ENCODE measurements at places on chromosomes 2 and 18.

DNA sequence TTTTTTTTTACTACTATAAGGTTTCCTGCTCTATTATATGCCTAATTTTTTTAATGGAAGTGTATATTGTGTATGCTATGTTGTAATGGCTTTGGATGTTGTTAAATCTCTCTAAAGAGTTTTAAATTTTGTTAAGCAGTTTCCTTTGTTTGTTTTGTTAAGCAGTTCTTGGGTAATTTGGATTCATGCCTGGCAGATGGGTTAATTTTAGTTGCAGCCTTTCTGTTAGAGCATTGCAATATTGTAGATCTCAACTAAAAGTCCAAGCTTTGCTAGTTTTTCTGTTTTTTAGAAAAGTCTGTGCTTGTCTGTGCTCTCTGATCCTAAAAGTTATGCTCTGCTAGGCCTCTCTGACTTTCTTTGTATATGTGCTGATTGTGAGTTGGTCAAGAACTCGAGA is 1229.0 kb upstream of the NRXN1 start:
- DNase-seq: no peak

GRCh38 chr18:24659827-24660720 is 199.6 kb downstream of the HRH4 start:
- DNase-seq: no peak

DNA sequence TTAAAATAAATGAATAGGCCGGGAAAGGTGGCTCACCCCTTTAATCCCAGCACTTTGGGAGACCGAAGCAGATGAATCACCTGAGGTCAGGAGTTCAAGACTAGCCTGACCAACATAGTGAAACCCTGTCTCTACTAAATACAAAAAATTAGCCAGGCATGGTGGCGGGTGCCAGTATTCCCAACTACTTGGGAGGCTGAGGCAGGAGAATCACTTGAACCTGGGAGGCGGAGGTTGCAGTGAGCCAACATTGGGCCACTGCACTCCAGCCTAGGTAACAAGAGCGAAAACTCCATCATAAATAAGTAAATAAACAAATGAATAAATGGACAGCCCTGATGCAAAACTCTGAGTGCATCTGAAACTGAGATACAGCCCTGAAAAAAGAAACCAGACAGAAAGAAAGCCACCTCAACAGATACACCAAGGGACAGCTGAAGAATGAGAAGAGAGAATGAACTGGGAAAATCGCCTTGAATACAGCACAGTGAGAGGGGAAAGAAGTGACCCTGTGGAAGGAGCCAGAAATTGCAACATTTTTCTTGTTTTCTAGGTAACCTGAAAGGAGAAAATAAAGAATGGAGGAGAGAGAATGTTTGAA is 64.4 kb downstream of the TRABD2A start:
- DNase-seq: no peak

DNA sequence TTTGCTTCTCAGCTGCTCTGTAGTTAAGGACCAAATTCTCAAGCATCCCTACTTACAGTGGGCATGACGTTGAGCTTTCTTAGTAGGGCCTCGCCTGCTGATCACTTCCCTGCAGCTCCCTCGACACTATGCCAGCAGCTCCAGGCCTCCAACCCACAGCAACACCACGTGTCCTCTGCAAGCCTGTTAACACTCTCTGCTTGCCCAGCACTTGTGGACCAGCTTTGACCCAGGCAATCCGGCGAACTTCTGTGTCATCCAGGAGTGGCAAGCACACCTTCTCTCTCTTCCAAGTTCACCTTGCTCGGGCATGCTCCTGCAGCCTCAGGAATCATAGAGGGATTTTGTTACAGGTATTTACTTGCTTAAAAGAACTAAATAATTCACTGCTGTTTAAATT is 138.6 kb upstream of the FHL2 start:
- no peak for DNase-seq

DNA sequence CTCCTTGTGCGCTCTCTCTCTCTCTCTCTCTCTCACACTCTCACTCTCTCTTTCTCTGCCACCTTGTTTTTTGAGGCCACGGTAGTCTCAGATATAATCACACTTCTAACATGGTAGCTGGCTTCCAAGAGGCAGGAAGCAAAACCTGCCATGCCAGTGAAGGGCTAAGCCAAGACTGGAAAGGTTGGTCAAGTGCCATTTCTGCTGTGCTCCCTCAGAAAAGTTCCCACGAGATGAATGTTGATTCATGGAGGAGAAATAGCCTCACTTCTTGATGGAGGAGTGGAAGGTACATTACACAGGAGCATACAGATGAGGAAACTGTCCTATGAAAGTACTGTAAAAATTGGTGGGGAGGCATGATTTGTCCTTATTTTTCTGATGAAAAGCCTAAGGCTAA is 237.9 kb downstream of the XIRP2 start:
- DNase-seq: no peak

DNA sequence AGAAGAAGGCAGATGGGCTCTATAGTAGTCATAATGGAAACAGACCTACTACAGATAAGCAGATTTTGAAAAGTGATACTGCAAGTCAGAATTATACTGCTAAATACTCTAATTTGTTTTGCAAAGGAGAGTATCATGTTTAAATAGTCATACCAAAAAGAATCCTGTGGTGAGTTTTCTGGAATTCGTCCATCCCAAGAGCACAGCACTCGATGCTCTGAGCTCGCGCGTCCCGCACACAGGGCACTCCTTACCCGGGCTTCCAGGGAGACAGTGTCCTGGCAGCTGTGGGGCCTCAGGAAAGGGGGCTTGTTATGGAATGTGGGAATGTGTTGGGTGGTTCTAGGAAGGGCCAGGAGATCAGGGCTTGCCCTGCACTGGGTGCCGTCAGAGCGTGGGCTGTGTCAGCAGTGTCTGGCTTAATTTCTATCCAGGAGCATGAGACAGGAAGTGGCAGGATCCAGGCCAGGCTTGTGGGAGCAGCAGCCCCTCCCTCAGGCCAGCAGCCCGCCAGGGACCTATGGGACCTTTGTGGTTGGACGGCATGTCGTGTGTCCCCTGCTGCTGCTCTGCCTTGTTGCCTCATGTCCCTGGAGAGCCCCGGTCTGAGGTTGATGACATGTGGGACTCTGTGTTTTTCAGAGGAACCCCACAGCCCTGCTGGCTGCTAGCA is 193.2 kb upstream of the TPO start:
- DNase-seq: no peak

- peak; percentile 64 for DNase-seq
Observed at GRCh38 chr2:74919827-74920226, 38.6 kb upstream of the POLE4 start.

DNA sequence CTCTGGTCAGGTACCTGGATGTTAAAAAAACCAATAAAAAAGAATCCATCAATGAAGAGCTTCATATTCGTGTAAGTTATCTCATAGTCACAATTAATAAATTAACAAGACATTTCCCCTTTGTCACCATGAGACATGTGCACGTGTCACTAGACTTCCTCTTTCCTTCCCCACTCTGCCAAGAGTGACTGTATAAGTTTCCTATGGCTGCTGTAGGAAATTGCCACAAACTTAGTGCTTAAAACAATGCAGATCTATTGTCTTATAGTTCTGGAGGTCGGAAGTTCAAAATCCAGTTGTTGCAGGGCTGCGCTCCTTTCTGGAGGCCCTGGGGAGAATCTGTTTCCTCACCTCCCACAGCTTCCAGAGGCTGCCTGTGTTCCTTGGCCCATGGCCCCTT is 35.8 kb downstream of the SLC9A4 start:
- no peak for DNase-seq

All from PC-9 (cell line).